CD4-positive, alpha-beta T cell treated with Interleukin-6 for 4 hours (primary cell): ENCODE measurements at places on chromosomes 7 and 10.

DNA sequence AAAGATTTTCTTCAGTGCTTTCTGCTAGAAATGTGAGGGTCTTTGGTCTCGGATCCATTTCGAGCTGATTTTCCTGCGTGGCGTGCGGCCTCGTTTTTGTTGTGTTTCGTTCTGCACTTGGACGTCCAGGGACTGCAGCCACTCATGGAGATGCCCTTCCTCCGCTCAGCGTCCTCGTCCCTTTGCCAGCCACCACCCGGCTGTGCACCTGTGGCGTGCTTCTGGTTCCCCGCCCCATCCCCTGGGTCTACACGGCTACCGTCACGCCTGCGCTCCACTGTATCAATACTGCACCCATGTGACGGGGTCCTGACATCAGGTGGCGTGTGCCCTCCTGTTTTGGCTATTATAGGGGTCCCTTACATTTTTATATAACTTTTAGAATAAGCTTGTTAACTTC lies 42.7 kb upstream of the NKX6-2 start:
- no peak for DNase-seq

DNA sequence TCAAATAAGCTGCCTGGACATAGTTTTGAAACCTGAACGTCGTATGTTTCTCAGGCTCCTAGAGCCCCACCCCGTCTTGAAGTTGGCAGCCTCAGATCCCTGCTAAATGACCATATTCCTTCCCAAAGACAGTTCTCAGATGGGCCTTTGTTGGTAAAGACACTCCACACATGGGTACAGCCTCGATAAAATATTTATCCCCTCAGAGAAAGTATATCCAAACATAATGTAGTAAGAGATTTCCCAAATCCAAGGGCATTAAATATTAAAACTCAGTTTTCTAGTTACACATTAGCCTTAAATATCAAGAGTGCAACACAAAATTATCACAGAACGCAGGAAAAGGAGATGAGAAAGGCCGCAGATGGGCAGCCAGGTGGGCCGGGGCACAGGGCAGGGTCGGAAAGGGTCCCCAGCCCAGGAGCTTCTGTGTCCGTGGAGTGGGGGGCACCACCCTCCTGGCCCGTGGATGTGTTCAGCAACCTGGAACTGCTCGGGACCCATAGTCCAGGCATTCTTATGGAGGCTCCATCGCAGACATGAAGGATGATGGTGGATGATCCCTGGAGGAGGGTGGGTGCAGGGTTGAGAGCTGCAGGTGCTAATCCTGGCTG lies 1.5 kb upstream of the CFAP46 start:
- DNase-seq, result no peak

- no peak for DNase-seq
Observed at GRCh38 chr10:11856678-11857077, 33.5 kb downstream of the PROSER2 start.

DNA sequence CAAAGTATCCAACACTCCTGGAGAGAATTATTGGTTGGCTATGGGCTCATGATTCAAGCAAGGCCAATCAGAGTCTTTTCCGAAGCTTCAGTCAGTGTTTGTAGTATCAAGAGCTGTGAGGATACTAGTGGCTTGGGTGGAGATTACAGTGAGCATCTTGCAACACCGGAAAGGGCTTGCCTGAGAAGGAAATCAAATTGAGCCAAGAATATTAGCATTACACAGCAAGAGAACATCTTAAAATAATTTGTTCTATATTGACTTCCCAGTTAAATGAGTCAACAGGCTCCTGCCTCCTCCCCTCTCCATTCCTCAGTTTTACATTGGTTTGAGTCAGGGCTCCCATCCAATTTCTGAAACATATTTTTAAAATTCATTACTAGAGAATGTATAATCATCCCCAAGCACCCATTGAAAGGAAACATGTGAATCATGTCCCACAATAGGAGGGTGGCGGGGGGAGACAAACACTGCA lies 127.4 kb downstream of the ELAPOR2 start:
- no peak for DNase-seq

DNA sequence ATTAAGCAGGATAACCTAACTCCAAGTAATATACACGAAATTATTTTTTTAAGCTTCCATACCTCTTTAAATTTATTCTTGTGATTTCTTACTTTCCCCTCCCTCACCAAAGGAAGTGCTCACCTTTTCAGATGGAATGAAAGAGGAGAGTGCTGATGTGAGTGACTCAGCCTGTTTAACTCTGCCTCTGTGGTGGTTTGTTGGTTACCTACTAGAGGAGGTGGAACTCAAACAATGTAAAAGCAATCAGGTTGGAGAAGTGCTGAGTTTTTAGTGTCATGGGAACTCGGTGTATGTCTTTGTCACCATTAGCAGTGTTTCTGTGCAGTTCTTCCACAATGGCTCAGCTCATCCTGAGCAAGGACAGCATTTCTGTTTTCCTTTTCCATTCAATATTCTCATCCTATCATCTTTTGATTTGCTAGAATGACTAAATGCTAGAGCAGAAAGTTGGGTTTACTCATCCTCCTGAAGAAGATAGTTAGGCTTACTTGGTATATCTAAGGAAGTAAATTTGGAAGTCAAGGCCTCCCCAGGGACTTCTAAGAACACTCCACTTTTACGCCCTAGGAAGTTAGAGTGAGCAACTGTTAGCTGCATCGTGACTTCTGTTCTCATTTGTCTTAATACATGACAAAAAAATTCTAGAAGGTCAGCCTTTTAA lies 6.0 kb downstream of the ADD3 start:
- DNase-seq, result peak; percentile 55

DNA sequence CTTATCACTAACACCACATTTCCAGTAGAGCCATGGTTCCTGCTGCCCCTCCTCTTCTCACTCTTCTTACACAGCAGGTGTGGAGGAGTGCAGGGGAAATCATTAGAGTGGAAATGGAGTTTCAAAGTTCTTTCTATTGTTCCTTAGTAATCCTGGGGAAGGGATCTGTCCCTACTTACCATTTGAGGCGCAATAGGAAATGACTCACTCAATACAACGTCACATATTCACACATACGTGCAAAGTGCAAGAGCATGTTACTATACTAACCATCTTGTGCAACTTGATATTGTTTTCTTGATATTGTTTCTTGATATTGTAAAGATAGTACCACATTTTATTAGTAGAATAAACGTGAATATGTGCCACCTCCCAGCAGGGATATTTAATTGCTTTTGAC lies 1010.2 kb downstream of the DNAJB9 start:
- DNase-seq, result no peak

- DNase-seq, result no peak
Observed at GRCh38 chr10:68963151-68963550, 7.2 kb downstream of the DDX21 start.

DNA sequence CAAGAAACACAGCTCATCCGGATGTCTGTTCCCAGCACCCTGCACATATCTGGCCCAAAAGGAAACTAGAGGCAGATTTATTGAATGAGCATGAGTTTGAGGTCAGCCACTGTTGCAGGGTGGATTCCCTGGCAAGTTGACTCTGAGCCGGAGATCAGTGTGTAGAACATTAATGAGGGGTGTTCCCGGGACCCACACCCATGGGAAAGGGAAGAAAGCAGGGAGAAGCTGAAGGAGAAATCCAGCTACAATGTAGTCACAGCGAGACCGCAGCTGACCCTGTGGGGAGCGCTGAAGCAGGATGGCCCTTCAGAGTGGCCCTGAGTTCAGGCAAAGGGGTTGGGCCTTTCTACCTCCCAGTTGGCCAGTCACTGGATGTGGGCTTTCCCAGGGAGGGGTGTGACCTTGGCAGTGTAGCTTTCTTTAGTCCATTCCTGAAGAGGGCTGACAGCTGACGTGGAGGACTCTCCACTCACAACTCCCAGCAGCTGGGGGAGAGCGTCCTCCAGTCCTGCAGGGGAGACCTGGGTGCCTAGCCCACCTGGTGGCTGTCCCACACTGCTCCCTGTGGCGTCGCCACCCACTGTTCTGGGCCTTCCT lies 324.2 kb upstream of the ZMIZ1 start:
- DNase-seq, result no peak

GRCh38 chr10:21363731-21364104 lies 161.8 kb downstream of the SKIDA1 start:
- no peak for DNase-seq

DNA sequence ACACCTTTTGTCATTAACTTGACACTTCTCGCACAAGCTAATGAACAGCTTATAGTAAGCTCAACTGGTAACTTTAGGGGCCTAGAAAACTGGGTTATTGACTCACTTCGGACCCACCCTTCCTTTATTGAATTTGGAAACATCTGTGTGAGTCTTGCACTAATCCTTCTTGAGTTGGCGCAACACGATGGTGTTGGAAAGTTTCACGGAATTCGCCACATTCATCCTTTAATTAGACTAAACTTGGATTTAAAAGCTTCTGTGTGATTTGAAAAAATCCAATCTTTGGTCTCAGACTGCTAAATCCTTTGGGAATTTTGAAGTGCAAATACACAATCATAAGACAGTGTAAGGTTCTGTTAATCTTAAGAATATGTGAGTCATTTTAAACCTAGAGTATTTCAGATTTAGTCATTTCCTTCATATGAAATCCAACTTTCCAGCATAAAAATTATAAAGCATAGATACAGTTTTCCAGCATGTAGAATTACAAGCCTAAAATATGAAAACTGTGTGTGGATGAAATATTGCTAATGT lies 15.1 kb downstream of the FZD8 start:
- no peak for DNase-seq

DNA sequence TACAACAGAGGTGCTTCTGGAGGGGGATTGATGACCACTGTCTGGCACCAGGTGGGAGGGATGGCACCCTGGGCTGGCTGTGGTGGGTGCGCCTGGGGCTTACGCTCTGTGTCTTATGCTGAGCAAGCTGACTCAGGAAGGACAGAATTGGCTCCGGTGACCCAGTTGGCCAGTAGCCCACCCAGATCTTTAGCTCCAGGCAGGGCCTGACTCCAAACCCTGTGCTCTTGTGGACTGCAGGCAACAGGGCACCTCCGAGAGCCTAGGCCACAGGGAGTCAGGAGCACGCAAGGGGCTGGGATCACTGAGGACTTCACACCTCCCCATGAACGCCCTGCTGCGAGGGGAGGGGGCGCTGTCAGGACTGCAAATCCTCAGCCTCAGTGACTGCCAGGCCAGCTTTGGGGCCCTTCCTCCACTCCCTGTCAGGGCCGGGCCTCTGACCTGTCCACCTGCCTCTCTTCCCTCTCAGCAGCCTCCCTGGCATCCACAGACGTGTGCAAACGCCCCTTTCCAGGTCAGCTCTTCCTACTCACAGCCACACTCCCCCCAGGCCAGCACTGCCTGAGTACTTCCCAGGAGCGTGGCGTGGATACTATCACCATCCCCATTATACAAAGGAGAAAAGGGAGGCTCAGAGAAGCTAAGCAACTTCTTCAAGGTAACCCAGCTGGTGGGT lies 118.7 kb downstream of the SLIT1 start:
- no peak for DNase-seq

DNA sequence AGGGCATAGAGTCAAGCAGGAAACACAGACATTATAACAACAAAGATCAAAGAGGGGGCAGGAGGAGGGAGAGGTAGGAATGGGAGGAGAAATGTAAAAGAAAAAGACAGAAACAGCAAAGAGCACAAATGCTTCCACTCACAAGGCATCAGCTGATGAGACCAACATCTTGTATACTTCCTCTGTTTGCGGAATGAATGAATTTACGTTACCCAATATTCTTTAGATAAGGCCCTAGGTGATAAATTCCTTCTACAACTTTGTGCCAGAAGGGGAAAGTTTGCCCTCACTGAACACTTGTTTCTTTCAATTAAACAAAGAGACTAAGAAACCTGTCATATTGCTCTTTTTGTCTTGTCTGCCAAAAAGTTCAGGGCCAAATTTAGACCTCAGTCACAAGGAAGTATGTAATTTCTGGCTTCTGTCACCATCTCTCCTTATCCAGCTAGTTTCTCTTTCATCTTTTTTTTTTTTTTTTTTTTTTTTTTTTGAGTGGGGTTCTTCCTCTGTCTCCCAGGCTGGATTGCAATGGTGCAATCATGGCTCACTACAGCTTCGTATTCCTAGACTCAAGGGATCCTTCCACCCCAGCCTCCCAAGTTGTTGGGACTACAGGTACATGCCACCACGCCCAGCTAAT lies 116.4 kb upstream of the NANOS1 start:
- DNase-seq, result no peak

DNA sequence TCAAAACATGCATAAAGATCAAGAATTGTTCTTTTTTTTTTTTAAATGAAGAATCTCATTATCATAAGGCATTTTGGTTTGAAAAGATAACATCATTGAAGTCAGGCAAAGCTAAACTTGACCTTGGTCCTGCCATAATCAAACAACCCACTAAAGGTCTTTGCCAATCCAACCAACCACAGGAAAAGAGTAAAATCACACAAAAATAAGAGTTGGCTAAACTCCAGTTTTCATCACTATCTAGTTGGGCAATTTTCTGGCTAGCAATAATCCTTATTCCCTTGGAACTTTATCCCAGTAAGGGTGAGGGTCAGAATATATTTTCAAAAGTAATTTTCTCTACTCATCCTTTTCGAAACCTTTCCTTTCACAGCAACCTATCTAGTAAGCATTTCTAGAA lies 62.4 kb downstream of the HIBADH start:
- DNase-seq, result no peak

DNA sequence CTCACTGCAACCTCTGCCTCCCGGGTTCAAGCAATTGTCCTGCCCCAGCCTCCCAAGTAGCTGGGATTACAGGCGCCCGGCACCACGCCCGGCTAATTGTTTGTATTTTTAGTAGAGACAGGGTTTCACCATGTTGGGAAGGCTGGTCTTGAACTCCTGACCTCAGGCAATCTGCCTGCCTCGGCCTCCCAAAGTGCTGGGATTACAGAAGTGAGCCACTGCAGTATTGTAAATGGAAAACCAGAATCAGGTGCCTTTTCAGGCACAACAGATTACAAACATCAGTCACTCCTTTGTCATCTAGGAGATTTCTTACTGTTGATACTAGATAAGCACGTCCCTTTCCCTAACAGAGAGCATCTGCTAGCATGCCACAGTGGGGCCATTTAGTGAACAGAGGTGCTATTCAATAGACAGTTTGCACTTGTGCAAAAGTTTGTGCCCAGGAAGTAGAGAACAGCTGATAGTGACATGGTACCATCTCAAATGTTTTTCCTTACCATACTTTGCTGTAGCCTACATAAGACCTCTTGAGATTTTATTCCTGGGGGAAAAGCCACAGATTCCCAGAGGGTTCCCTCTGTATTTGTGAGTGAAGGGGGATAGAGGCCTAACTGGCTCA lies 24.5 kb upstream of the WAC start:
- DNase-seq, result no peak

- DNase-seq, result peak; percentile 66
Observed at GRCh38 chr10:103845972-103846371, 9.4 kb downstream of the SH3PXD2A start.

DNA sequence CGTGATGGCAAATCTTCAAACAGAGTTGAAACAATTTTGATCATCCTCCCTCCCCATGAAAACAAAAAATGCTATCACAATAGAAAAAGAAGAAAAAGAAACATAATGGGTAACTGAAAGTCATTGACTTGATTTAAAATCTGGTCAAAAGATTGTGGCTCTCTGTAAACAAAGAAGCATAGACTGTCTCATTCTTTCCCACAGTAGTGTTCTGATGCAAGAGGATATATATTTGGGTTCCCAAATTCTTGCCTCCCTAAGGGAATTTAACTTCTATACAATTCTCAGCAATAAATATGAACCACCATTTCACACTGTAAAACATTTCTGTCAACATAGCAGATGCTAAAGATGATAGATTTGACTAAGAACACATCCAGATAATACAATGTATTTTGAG lies 32.8 kb upstream of the MEOX2 start:
- no peak for DNase-seq

- no peak for DNase-seq
Observed at GRCh38 chr7:28855538-28856217, 102.5 kb downstream of the TRIL start.

- no peak for DNase-seq
Observed at GRCh38 chr7:26861050-26861449, 3.3 kb downstream of the SKAP2 start.

- DNase-seq, result no peak
Observed at GRCh38 chr10:44361109-44361508, 23.8 kb downstream of the CXCL12 start.
